NB4 (cell line): ENCODE measurements at places on chromosomes 7 and 10.

DNA sequence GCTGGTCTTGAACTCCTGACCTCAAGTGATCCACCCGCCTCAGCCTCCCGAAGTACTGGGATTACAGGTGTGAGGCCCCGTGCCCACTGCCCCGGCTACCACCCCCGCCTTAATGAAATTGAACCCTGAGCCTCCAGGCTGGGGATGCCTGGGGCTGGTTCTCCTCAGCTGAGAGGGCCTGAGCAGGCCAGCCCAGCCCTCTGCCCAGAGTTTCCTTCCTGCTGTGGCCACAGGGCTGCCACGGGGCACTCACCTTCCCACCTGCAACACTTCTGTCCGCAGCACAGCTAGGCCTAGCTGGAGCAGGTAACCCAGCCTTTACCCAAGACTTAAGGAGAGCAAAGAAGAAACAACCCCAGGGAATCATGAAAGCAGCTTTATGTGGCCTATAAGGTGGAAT is 78.1 kb upstream of the ANLN start:
- DNase-seq: no peak

GRCh38 chr7:65820287-65820950 is 52.5 kb upstream of the VKORC1L1 start:
- peak; percentile 32 for DNase-seq

DNA sequence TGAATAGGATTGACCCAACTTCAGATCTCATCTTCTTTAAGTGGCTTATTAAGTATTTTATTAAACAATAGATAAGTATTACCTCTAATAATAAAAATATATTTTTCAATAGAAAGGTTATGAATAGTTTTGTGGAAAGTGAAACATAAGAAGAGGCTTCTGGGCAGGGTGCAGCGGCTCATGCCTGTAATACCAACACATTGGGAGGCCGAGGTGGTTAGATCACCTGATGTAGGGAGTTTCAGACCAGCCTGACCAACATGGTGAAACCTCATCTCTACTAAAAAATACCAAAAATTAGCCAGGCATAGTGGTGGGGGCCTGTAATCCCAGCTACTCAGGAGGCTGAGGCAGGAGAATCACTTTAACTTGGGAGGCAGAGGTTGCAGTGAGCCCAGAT is 26.5 kb downstream of the GPR85 start:
- no peak for DNase-seq

- no peak for DNase-seq
Measured at GRCh38 chr7:148021507-148022045, 569.0 kb upstream of the C7orf33 start.

GRCh38 chr10:60645980-60646379 is 132.3 kb upstream of the CDK1 start:
- no peak for DNase-seq

- DNase-seq: no peak
Measured at GRCh38 chr10:101959346-101959916, 96.5 kb downstream of the ARMH3 start.

- DNase-seq: no peak
Measured at GRCh38 chr10:123807444-123808035, 84.1 kb downstream of the CPXM2 start.

DNA sequence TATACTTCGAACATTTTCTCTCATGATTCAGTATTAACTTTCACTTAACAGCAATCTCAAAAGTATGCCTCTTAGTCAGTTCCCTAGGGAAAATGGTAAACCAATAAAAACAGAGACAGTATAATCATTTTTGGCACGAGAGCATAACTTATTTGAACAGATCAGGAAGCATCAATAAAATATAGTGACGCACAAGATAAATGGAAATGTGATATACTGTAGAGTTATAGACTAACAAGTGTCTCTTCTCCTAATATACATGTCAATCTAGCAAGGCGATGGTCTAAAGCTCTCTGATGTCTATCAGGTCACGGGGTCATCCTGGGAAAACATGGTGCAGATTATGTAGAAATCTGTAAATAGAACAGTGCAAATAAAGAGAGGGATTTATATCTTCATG is 131.6 kb downstream of the HGF start:
- DNase-seq: peak; percentile 22

DNA sequence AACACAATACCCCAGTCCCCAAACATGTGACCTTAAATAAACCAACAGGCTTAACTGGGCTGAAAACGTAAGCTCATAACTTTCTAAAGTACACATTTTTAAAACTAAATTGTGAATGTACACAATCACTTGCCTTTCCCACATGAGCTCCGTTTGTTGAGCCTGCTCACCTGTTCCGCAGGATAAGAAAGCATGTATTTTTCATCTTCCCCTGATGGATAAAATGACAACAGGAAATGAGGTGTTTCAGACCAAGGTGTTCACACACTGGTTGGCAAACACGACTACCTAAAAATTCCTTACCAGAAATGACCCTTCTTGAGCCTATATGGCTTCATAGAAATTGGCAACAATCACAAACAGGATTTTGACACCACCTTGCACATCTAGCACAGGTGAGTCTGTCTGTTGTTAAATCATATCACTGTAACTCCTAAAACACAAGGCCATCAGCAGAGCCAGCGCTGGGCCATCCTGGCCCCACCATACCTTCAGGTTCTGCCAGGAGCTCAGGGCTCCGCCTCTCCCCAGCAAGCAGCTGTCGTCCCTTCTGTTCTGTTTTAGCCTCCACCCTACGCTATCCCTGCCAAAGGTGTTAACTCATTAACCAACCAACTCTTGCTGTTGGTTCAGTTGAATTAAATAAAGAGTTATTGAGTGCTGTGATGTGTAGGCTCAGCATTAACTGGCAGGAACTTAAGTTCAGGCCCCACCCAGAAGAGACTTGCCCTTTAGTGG is 73.6 kb upstream of the RNF32 start:
- no peak for DNase-seq

DNA sequence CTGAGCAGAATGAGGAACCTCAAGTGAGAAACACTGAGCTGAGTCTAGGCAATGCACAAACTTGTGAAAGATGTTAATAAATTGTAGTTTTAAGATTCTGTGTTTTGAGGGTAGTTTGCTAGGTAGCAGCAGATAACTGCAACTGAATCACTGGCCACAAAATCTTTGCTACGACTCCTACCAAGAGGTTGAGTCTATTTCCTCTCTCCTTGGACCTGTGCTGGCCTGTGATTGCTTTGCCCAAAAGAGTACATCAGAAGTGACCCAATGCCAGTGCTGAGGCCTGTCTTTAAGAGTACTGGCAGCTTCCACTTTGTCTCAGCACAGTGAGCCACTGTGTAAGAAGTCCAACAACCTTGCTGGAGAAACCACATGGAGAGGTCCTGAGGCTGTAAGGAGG is 11.9 kb upstream of the TSPAN13 start:
- no peak for DNase-seq

GRCh38 chr7:52565974-52566373 is 469.5 kb upstream of the POM121L12 start:
- DNase-seq: no peak

- no peak for DNase-seq
Measured at GRCh38 chr10:33229252-33229948, 105.1 kb downstream of the NRP1 start.

- DNase-seq: no peak
Measured at GRCh38 chr7:7769710-7770627, 51.6 kb upstream of the RPA3 start.

- DNase-seq: peak; percentile 77
Measured at GRCh38 chr7:156479596-156479995, 161.0 kb upstream of the RNF32 start.

GRCh38 chr10:102316421-102316820 is 71.1 kb downstream of the GBF1 start:
- DNase-seq: no peak

- no peak for DNase-seq
Measured at GRCh38 chr10:34184397-34184796, 630.7 kb downstream of the PARD3 start.

DNA sequence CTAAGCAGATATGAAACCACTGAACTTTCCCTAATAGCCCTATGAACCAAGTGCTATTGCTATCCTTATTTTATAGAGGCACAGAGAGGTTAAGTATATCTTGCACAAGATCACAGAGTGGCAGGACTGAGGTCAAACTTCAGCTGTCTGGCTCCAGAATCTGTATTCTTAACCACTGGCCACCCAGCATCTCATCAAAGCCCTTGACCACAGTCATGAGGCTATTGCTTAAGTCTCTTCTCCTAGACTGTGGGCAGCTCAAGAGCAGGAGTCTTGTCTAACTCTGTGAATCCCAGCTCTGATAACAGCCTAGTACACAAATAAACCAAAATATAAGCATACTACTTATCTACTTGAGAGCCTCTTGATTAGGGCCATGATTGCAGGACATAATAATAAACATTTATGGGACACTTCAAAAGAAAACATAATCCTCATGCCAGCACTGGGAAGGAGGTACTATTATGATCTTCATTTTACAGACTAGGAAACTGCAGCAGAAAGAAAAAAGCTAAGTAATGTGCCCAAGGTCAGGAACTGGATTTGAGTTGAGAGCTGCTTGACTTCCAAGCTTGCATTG is 22.4 kb upstream of the SMC3 start:
- DNase-seq: peak; percentile 27
